ENCODE measurements at places on chromosomes 6 and 20.

GRCh38 chr6:51738614-51739013 lies 348.8 kb downstream of the PKHD1 start:
- no peak for DNase-seq

DNA sequence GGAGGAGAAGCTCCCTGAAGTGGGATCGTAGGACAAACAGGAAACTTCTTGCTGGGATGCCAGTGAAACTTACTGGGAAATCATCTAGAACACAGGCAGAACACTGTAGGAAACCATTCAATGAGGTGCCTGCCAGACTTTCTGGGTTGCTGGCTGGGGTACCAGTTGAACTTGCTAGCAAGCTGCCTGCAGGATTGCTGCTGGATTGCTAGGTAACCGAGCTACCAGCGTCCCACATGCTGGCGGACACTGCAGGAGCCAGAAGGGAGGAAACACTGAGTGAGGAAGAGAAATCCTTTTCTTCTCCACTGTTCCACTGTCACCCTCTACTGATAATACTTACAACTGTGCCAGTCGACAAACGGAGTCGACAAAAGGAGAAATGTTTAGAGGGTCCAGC lies 91.3 kb upstream of the SLC35B3 start:
- no peak for DNase-seq

DNA sequence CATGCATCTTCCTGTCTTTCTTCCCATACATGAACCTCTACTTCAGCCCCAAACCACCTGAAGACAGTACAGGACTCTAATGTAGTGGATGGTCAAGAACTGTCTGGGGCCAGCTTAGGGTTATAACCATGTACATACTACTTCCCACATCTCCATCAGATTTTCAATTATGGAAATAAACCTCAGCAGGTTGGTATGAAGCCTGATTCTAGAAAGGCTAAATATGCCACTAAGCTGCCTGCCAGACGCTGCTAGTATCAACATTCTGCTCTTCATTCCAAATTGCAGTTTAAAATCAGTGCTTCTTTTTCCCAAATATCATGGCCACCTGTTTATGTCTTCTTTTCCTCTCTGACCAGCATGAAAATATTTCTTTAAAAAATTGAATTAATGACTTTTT lies 99.2 kb upstream of the ID4 start:
- no peak for DNase-seq

DNA sequence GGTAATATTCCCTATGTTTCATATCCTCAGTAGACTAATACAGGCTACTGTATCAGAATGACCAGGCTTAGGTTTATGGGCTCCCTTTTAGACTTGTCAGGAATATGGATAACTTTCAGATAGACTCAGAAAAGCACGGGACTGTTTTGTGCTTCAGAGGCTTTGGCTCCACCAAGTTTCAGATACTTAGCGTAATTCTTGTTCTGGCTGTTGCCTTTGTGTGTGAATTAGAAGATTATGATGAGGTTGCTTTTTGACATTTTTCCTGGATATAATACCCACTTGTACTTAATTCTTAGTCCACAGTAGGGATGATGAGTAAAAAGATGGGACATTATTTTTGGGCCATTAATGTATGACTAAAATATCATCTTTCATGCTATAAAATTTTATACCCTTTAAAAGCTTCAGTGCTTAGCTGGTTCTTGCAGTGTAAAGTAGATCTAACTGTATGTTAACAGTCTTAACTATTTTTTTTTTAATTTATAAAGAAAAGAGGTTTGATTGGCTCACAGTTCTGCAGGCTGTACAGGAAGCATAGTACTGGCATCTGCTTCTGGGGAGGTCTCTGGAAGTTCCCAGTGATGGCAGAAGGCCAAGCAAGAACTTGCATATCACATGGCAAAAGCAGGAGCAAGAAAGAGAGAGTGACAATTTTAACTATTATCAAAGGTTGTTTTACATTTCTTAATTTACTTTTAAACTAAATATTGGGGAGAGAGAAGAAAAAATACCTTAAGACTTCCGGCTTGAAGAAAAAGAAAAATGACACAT lies 120.7 kb downstream of the ZFAND3 start:
- no peak for DNase-seq

- DNase-seq: no peak
These were observed 64.4 kb downstream of the TMEM242 start for GRCh38 chr6:157258878-157259277.

DNA sequence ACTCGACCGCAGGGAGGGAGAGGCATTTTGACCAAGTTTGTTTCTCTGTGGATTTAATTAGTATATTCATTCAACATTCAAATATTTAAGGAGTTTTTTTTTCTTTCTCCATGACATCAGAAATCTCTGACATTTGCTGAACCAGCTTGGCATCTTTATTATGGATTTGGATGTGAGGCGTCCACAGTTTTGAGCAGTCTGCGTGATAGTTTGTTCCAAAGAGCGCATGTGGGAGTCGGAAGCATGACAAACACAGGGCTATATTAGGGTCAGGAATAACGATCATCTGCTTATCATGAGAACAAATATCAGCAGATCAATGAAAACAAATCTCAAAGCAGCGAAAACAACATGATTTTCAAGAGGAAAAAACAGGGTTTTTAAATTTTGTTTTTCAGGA lies 373.2 kb downstream of the CDH4 start:
- DNase-seq: no peak

DNA sequence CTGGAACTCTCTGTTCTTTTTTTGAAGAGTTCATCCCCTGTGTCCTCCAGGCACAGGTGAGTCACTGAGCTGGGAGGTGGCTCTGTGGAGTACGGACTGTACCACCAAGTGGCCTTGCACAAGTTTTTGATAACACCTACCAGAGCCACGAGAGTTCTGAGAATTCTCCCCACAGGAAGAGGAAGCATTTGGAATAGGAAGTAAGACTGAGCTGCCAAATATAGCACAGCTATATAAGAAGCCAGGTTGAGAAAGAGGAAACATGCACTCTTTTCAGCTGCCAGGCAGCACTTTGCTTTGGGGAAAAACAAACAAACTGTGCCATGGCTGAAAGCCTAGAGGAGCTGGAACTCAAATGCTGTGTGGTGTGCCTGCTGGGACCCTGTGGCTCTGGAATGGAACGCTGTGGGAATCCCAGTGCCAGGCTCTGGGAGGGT lies 70.8 kb upstream of the RIPOR2 start:
- no peak for DNase-seq

- DNase-seq: no peak
These were observed 1.0 kb upstream of the SPATA2 start for GRCh38 chr20:49916146-49917002.

- DNase-seq: no peak
These were observed 241.0 kb downstream of the QKI start for GRCh38 chr6:163655217-163656121.

DNA sequence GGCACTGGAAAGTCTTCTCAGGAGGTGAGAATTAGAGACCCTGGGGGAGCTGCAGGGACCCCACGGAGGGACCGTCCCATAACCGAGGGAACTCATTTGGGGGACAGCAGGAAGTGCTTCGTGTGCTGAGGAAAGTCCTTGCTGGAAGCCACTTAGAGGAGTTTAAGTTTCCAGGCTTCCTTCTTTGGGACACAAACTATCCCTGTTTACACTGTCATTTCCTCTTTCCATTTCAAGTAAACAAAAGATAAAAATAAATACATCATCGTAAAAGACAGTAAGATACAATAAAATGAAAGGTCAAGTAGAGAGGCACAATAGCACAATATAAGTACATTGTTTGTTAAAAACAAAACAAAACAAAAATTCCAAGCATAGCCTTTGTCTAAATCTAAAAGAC lies 101.2 kb downstream of the TTLL2 start:
- DNase-seq: no peak

- no peak for DNase-seq
These were observed 117.5 kb upstream of the ID4 start for GRCh38 chr6:19719691-19720128.

GRCh38 chr6:90790696-90791095 lies 203.8 kb upstream of the MAP3K7 start:
- DNase-seq: no peak

GRCh38 chr20:39961637-39962244 lies 727.3 kb downstream of the MAFB start:
- no peak for DNase-seq

DNA sequence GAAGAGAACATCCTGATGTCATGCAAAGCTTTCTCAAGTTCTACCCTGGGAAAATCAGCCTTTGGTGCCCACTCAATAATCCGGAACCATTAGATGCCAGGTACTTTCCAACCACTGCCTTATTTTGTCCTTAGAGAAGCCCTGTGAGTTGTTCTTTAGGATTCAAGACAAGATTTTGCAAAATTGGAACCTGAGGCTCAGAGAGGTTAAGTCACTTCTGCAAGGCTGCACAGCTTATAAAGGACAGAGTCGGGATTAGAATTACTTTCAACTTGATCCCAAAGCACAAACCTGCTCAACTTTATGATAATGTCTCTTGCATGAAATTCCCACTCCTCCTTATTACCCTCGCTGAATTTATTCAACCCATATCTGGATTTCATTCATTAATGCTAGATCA lies 287.2 kb downstream of the PTPRT start:
- no peak for DNase-seq

GRCh38 chr6:104527761-104528415 lies 331.8 kb downstream of the HACE1 start:
- DNase-seq: no peak

GRCh38 chr20:46117704-46118467 lies at the start of gene CD40:
TSS of gene CD40 (plus strand) at chr20:46118314. CDS start at chr20:46118344, 30 bp downstream.
- DNase-seq: peak; percentile 13

- no peak for DNase-seq
These were observed 35.8 kb downstream of the ZBTB9 start for GRCh38 chr6:33490198-33490597.

DNA sequence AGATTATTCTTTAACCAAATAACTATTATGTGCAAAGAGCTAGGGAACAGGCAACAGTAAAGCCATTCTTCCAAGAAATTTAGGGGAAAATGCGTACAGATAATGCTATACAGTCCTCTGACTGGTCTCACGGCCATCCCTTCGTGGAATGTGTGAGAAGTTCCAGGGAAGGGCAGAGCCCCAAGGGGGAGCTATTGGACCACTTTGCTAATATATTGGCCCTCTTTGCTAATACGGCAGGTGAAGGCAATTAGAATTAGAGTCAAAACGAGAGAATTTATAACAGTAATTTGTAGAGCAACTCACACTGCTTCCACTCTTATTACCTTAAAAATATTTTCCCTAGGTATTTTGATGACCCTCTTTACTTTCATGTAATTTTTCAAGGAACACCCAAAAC lies 140.4 kb downstream of the IMPG1 start:
- DNase-seq: no peak

DNA sequence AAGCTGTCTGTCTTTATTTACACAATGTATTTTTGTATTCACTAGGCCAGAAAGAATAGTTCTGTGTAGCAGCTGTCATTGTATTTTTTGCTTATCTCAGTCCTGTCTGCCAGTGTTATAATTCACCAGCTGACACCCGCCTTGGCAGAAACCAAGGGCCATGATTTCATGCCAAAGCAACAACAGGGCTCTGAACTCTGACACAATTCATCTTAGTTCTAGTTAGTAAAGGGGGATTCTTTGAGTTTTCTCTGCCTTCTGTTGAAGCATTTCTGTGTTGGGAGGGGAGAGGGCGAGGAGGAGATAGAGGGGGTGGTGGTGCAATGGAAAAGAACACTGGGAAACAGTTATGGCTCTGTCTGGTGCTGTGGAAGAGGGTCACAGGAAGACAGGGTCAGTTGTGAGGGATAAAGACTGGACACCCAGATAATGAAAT lies 684.6 kb upstream of the MARCKS start:
- DNase-seq: no peak

DNA sequence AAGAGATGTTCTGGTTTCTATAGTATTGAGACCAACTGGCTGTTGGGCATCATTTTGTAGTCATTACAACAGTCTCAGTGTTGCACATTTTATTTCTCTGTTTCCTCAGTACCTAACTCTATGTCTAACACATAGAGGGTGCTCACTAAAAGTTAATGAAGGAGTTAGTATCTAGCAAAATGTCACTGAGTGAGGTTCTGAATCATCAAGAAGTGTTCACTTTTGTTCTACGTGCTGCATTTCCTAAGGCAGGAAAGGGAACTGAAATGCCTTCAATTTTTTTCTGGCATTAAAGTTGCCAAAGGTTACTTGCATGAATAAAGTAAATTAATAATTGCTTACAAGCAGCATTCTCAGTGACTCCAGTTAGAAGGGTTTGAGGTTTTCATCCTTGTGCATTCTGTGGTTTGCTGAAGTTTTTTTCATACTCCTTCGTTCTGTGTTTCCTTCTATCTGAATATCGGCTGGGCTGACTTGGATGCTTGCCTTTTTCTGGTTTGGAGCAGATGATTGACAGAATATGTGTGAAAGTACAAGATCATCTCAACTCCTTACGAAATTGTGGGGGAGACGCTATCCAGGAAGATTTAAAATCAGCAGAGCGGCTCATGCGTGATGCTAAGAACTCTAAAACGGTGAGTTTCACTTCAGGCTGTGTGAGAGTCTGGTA lies 114.5 kb upstream of the SCGN start:
- DNase-seq: no peak

DNA sequence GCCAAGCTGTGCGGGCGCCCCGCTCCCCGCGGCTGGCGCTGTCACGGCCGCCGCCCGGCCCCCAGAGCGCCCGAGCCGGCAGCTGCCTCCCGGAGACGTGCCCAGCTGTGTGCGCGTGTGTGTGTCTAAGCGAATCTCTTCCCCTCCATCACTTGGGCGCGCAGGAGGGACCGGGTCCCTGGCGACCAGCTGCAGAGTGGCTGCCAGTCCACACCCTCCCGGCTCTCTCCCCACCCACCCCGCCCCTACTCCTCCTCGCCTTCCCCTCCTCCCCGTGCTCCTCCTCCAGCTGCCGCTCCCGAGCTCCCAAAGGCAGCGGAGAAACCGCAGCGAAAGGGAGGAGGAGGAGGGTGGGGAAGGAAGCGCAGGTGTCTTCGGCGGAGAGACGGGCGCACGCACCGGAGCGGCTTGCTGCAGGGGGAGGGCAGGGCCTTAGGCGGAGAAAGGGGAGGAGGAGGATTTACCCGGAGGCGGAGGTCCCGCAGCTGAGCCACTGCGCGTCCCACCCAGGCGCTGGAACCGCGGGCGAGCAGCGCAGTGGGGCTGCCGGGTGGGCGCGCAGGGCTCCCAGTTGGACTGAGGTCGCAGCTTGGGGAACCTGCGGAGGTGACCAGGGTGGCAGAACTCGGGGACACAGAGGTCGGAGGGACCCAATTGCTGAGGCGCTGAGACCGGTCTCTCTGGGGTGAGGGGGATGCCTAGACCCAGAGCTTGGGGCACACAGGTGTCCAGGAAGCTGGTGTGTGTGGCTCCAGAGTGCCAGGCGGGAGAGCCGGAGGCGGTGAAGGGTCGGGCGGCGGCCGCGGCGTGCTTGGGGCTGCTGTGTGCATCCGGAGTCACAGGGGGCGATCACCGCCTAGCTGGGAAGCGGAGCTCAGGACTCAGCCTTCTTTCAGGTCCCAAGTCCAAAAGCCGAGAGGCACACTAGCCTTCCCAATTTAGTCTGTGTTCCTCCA lies at the start of gene HS3ST5:
HS3ST5 (minus strand) TSS at position 198 of the 956 bp plus-strand sequence. CDS start 280,178 bp downstream, outside the sequence.
- DNase-seq: no peak

DNA sequence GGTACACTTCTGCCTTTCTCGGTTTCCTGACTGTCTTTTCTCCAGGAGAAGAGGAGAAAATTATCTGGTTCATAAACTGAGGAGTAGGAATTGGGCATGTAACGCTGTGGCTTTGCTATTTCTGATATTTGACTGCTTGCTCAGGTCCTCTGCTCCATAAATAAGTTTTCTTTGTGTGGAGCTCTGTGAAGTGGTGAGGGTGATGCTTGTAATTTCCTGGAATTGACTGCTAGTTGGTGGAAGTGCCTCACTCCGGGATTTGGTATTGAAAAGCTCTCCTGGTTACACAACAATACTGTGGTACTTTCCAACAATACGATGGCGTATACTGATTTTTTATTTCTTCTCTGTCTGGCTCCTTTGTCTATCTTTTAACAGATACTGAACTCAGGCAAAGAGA lies 25.1 kb upstream of the LAMA2 start:
- no peak for DNase-seq

GRCh38 chr6:100503043-100503705 lies 38.5 kb upstream of the SIM1 start:
- no peak for DNase-seq
